AG08396 (cell line): ENCODE measurements at places on chromosomes 13 and 19.

GRCh38 chr13:103812971-103813370 lies 746.8 kb upstream of the SLC10A2 start:
- no peak for DNase-seq

GRCh38 chr13:52025475-52026245 lies 1.2 kb downstream of the UTP14C start:
- DNase-seq = no peak

GRCh38 chr19:56712611-56713276 lies 41.2 kb upstream of the ZNF835 start:
- no peak for DNase-seq

DNA sequence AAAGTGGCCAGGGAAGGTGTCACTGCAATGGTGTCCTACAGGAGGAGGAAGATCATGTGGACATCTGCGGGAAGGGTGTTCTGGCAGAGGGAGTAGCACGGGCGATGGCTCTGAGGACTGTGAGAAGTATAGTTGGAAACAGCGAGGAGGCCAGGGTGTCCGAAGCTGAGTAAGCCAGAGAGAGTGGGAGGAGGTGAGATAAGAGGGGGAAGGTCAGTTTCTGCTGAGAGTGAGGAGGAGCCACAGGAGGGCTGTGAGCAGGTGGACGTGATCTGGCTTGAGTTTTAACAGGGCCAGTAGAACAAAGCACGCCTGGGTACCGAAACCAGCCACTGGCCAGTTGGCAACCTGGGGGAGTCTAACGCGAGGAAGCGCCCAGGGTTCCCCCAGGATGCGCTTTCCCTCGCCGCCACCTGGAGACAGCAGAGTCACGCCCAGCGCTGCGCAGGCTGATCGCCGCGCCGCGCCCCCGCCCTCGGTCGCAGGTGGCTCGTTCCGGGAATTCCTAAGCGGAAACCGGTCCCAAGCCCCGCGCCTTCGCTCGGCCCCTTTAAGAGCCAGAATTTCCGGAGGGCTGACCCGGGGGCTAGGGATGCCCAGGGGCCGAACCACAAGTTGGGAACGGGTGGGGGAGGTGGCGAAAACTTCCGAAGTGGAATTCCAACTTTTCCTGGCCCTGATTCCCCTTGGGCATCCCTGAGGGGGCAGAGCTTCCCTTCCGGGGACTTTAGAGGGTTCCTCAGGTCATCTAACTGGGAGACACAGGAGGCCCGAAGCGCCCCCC lies 1.1 kb upstream of the LSR start:
- DNase-seq = no peak

- DNase-seq = no peak
These were observed 203.4 kb upstream of the MIR17HG start for GRCh38 chr13:91144054-91144453.

DNA sequence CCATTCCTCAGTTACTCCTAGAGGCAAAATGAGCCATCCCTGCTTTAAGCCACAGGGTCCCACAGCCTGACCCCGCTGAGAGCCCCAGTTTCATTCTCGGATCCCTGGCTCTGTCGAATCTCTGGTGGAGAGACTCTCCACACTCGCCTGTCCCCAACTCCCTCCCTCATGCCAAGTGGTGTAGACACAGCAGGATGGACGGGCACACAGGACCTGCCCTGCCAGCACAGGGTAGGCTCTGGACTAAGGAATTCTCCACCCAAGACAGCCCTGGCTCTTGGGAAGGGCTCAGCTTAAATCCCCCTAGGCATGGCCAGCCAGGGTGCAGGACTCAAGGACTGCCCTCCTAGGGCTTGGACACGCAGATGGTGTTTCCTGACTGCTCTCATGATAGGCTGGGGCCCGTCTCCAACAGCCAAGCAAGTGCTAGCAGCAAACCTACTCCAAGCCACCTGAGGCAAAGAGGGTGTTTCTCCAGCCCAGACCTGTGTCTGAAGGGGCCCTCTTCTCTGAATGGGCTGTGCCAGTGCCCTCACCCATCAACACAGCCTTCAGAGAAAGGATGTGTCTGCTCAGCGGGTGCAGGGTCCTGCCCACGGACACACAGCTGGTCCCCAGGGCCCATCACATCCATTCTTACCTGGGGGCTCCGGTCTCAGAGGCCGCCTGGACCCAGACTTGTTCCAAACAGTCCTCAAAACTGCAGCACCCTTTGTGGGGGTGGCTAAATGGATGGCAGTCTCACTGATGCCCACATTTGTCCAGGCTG lies 65.3 kb downstream of the PEPD start:
- DNase-seq = no peak

- DNase-seq = no peak
These were observed 261.6 kb downstream of the SLITRK6 start for GRCh38 chr13:85537601-85538000.

DNA sequence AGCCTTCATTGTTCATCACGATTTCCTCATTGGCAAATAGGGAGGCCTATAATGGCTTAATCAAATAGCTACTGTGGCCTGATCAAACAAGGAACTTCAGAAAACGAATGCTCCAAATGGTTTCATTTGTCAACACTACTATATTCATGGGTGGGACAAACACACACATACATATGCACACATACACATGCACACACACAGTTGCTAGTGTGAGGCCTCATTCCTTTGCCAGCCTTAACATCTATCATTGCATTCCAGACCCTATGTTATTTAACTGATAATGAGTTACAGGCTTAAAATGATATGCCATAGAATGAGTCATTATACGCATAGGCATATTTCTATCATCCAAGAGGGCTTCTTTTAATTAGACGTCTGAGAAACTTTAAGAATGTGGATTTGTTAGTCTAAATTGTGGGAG lies 140.2 kb downstream of the KLF5 start:
- no peak for DNase-seq

DNA sequence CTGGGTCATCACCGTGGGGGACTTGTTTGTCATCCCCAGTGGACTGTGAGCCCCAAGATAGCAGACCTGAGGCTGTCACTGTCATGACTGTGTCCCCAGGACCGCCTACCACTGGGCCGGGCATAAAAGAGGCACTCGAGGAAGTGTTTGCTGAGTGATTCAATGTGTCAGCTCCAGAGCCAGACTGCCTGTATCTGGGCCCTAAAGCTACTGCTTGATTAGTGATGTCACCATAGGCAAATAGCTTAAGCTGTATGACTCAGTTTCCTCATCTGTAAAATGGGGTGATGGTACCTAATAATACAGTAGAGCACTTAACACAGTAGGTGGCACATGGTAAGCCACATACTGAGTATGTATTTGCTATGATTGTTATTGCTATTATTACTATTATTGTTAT lies 11.2 kb upstream of the CEACAM19 start:
- DNase-seq = no peak

GRCh38 chr13:84640691-84641090 lies 758.4 kb upstream of the SLITRK1 start:
- no peak for DNase-seq

GRCh38 chr19:35034005-35034502 lies 3.8 kb downstream of the SCN1B start:
- DNase-seq = no peak

DNA sequence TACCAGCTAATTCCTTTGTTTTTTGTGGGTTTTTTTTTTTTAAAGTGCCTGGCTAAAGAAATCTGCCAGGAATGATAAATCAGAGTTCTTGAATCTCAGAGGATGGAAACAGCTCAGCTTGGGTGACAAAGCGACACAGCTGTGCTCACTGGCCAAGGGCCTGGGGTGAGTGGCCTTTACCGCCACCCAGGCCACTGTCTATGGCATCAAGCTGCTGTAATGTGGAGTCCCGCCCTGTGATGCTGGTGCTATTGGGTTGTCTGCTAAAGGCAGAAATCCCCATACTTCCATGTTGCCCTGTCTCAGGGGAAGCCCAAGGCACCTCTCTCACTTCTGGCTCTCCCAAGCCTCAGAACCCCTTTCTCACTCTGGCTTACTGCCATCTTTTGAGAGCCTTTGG lies 82.6 kb upstream of the FARP1 start:
- DNase-seq = no peak

GRCh38 chr13:74966814-74967424 lies 515.0 kb downstream of the TBC1D4 start:
- DNase-seq = no peak

DNA sequence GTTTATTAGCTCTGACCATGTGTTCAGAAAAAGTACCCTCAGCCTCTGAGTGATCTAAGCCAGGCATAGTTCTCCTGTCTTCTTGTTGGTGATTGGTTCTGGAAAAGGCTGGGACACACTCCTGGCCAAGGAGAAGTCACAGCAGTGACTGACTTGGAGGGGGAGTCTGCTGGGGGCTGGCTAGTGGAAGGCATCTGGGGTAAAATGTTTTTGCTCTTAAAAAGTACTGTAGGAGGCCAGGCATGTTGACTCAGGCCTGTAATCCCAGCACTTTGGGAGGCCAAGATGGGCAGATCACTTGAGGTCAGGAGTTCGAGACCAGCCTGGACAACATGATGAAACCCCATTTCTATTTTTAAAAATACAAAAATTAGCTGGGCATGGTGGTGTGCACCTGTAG lies 21.7 kb downstream of the FAM187B start:
- DNase-seq = no peak

GRCh38 chr13:112779856-112780604 lies 90.2 kb downstream of the ATP11A start:
- peak; percentile 51 for DNase-seq

- no peak for DNase-seq
These were observed 171.3 kb downstream of the DACH1 start for GRCh38 chr13:71695662-71696061.

DNA sequence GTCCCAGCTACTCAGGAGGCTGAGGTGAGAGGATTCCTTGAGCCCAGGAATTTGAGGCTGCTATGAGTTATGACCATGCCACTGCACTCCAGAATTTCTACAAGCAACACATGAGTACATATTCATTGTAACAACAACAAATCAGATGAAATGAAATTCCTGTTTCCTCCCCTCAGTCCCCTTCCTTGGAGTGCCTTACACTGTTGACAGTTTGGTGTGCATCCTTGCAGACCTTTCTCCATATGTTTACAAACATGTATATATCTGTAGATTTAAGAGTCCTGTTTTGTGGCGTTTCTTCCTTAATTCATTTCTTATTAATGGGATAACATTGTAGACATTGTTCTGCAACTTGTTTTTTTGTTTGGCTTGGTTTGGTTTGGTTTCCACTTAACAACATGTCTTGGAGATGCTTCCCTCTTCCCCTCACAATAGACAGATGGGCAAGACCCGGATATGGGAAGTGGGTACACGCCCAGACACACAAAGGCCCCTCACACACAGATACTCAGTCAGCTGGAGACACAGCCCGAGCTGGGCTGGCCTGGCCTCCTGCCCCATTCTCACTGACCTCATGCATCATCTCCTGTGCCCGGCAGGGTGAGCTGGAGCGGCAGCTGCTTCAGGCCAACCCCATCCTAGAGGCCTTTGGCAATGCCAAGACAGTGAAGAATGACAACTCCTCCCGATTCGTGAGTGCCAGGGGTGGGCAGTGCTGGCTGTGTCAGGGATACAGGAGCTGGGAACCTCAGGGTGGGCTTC lies 21.7 kb downstream of the MYH14 start:
- DNase-seq = no peak

DNA sequence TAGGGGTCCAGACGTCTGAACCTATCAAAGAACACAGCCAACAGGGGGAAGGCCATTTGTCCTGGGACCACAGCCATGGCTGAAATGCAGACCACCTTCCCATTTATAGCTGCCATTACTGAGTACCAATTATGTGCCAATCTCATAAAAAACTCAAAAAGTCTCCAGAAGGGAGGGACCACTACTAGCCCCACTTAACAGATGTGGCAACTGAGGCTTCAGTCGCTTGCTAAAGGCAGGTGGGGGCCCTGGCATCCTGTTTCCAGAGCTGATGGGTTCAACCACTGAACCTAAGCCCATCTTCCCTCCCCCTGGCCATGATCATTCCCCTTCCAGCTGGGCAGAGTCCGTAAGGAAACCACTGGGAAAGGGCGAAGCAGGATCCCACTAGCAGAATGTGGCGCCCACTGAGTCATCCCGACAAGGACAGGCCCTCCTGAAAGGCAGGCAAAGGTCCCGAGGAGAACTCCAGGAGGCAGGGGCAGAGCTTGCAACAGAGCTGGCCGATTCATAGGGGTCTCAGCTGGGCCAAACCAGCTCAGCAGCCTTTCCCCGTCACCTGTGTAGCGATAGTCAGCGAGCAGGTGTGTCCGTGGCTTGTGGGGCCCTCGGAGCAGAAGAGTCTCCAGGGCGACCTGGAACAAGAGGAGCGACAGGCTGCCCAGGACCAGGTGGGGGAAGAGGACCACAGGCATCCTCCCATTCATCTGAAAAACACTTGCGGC lies 14.3 kb upstream of the NAPA start:
- no peak for DNase-seq

GRCh38 chr13:20489185-20489820 lies 36.4 kb downstream of the CRYL1 start:
- no peak for DNase-seq

DNA sequence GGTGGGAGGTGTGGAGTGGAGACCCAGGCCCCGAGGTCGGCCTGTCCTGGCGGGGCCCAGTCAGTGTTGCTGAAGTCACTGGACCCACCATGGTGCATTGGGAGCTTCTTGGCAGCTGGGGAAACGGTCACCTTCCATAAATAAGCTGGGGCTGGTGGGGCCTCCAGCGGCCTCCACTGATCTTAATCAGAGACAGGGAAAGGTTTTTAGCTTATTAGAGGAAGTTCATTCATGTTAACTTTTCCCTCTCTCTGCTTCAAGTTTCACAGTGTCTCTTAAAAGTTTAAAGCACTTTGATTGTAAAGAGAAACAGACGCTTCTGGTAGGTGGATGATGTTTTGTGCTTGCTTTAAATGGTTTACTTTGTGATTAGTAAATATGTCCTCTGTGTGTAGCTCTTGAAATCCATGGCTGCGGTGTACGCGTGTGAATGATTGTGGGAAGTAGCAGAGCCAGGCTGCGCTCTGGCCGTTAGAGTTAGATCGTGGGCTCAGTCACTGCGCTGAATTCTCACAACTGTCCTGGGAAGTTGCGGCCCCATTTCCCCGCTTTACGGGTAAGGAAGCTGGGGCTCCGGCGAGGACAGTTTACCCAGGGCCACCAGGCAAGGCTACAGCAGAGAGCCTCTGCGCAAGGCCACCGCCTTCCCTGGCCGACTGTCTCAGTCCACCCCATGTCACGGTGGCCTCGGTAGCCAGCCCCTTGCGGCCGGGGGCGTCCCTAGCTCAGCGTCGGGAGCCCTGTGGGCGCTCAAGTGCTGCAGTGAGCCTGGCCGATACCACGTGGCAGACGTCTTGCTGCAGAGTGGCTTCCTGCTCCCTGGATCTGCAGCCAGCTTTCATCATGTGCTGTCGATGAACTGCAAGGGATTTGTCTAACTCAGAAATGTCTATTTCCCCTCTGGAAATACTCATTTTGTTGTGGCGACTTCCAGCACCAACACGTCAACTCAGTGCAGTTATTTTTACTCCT lies 16.5 kb upstream of the NDUFS7 start:
- no peak for DNase-seq

DNA sequence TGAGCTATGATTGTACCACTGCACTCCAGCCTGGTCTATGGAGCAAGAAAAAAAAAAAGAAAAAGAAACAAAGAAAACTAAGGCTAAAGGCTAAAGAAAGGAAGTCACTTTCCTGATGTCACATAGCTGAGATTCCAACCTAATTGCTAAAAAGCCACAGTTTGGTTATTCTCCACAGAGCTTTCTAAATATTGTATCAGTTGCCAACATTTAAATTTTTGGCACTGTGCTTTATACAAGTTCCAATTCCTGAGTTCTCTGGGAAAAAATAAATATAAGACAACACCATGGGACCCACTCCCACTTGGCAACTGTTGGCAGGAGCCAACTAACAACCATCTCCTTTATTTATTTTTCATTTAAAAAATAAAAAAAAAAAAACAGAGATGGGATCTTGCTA lies 11.2 kb upstream of the LYPD3 start:
- peak; percentile 75 for DNase-seq

- no peak for DNase-seq
These were observed 30.5 kb downstream of the RANBP3 start for GRCh38 chr19:5947435-5947834.
